Heart left ventricle (tissue), 16 donors: ENCODE measurements at places on chromosomes 4 and X. TPM values are rescaled to one million over a fixed set of nuclear protein-coding genes. Genes with fewer than 3 reads are reported as not detected.

- no peak overlapping the region for H3K27ac ChIP-seq
- DNase-seq: no peak
- H3K4me3 ChIP-seq: no peak overlapping the region
Observed at GRCh38 chr4:163565226-163566135, 71.0 kb downstream of the TMA16 start.

GRCh38 chr4:15130441-15130840 lies 128.2 kb downstream of the CPEB2 start:
- H3K4me3 ChIP-seq: no peak overlapping the region
- no peaks in the 10 kb centered on the region for H3K4me1 ChIP-seq
- no peak overlapping the region for H3K27ac ChIP-seq
- no peaks in the 10 kb centered on the region for H3K36me3 ChIP-seq
- no peaks in the 10 kb centered on the region for H3K27me3 ChIP-seq

The ADRA2C gene
- 3.5 TPM for total RNA-seq

The USP17L20 gene
- total RNA-seq: not detected

DNA sequence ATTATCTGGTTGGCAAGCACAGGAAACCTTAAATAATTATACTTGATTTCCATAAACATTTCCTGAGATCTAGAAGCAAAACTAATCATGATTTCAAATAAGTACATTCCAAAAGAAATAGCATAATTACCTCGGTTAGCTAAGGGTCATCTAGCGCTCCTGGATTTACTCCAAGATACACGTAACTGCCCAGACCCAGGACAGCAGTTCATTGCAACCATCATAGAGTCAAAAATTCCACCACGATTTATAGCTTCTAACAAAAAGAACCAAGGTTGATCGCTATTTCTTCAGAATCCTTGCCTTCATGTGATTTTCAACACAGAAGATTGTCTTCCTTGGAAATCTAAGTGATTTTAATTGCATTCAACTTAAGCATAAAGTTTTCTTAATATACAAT lies 1235.5 kb upstream of the TENM3 start:
- H3K27me3 ChIP-seq: no peaks in the 10 kb centered on the region
- no peaks in the 10 kb centered on the region for H3K4me1 ChIP-seq
- H3K27ac ChIP-seq: no peak overlapping the region
- no peak overlapping the region for H3K4me3 ChIP-seq

GRCh38 chr4:110152386-110152785 lies 46.0 kb downstream of the ELOVL6 start:
- DNase-seq: no peak
- no peaks in the 10 kb centered on the region for H3K27me3 ChIP-seq
- H3K27ac ChIP-seq: no peak overlapping the region
- H3K36me3 ChIP-seq: no peaks in the 10 kb centered on the region

- no peaks in the 10 kb centered on the region for H3K36me3 ChIP-seq
- no peak overlapping the region for H3K27ac ChIP-seq
- H3K4me1 ChIP-seq: peaks cover 5% of the 10 kb centered on the region
- no peak overlapping the region for H3K4me3 ChIP-seq
Observed at GRCh38 chr4:142407596-142407995, 438.5 kb downstream of the INPP4B start.

The RS1 gene
- not detected for total RNA-seq

- no peaks in the 10 kb centered on the region for H3K4me1 ChIP-seq
- no peak overlapping the region for H3K4me3 ChIP-seq
Observed at GRCh38 chrX:154597221-154597620, 12.3 kb downstream of the CTAG1A start.

GRCh38 chrX:44343412-44344141 lies at the start of gene EFHC2:
Gene EFHC2, minus strand, starts transcription at chrX:44343672. Its CDS starts 84 bp downstream, at chrX:44343588.
- DNase-seq: peak; percentile 59
- H3K4me1 ChIP-seq: peaks cover 7% of the 10 kb centered on the region
- H3K36me3 ChIP-seq: no peaks in the 10 kb centered on the region
- no peaks in the 10 kb centered on the region for H3K27me3 ChIP-seq

DNA sequence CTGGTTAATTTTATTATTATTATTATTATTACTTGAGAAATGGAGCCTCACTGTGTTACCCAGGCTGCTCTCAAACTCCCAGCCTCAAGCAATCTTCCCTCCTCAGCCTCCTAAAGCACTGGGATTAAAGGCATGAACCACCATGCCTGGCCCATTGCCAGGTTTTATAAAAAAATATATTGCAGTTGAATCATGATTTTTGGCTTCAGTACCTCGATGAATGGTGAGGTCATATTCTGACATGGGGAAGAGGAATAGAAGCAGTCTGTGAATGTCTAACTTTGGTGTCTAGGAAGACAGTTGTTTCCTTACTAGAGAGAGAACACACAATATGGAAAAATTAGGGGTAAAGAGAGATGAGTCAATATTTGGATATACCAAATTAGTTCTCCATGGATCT lies 32.0 kb downstream of the CCSER1 start:
- no peaks in the 10 kb centered on the region for H3K4me1 ChIP-seq
- H3K27me3 ChIP-seq: no peaks in the 10 kb centered on the region
- no peak overlapping the region for H3K4me3 ChIP-seq
- DNase-seq: no peak
- no peaks in the 10 kb centered on the region for H3K36me3 ChIP-seq
